Upper lobe of left lung (tissue), 6 donors: ENCODE measurements at places on chromosomes 5 and 9. TPM values are rescaled to one million over a fixed set of nuclear protein-coding genes. Genes with fewer than 3 reads are reported as not detected.
A peak's percentile ranks its signal among the peaks of the same experiment; 100 is the strongest.

IL3 gene
- total RNA-seq, result not detected

GRCh38 chr5:115532517-115532916 lies 12.1 kb downstream of the FEM1C start:
- no peaks in the 10 kb centered on the region for H3K27me3 ChIP-seq
- no peaks in the 10 kb centered on the region for H3K36me3 ChIP-seq
- DNase-seq, result no peak
- H3K27ac ChIP-seq, result no peak overlapping the region

TAF11L5 gene
- not detected for total RNA-seq

- H3K4me3 ChIP-seq, result no peak overlapping the region
- peaks cover 39% of the 10 kb centered on the region for H3K4me1 ChIP-seq
- H3K27me3 ChIP-seq, result no peaks in the 10 kb centered on the region
- H3K27ac ChIP-seq, result no peak overlapping the region
Measured at GRCh38 chr9:133461975-133462374, 2.2 kb downstream of the CACFD1 start.

GRCh38 chr5:7759951-7760580 lies 90.9 kb downstream of the CFAP90 start:
- no peak overlapping the region for H3K4me3 ChIP-seq
- no peaks in the 10 kb centered on the region for H3K4me1 ChIP-seq
- DNase-seq, result no peak
- no peak overlapping the region for H3K27ac ChIP-seq
- H3K36me3 ChIP-seq, result no peaks in the 10 kb centered on the region

CCDC183 gene
- 9.7 TPM for total RNA-seq

LCN15 gene
- not detected for total RNA-seq

POC5 gene
- 14.0 TPM for total RNA-seq

- H3K4me3 ChIP-seq, result no peak overlapping the region
- H3K36me3 ChIP-seq, result no peaks in the 10 kb centered on the region
- no peak for DNase-seq
Measured at GRCh38 chr5:128408622-128409021, 129.4 kb downstream of the FBN2 start.

SPRY4 gene
- total RNA-seq, result 37.1 TPM

DNA sequence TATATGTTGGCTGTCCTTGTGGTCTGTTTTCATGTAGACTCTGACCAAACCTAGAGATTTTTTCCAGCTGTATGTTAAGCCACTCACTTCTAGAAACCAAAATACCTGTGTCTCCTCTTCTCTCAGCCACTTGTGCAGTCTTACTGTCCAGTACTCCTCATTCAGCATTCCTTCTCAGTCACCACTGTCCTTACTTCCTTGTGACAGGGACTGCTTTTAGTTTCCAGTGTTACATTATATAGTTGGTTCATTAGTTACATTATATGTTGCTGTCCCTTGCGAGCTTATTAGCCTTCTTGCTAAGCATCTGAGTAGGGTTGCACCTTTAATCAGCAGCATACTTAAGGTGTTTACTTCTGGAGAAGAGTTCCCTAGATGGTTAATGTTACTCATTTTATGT lies 4.3 kb downstream of the ATP6V1G1 start:
- H3K27me3 ChIP-seq, result no peaks in the 10 kb centered on the region
- peaks cover 45% of the 10 kb centered on the region for H3K4me1 ChIP-seq
- peak overlapping the region; percentile 4 for H3K4me3 ChIP-seq
- no peak for DNase-seq
